Mammary epithelial cell (primary cell): ENCODE measurements at places on chromosomes 5 and 9.

DNA sequence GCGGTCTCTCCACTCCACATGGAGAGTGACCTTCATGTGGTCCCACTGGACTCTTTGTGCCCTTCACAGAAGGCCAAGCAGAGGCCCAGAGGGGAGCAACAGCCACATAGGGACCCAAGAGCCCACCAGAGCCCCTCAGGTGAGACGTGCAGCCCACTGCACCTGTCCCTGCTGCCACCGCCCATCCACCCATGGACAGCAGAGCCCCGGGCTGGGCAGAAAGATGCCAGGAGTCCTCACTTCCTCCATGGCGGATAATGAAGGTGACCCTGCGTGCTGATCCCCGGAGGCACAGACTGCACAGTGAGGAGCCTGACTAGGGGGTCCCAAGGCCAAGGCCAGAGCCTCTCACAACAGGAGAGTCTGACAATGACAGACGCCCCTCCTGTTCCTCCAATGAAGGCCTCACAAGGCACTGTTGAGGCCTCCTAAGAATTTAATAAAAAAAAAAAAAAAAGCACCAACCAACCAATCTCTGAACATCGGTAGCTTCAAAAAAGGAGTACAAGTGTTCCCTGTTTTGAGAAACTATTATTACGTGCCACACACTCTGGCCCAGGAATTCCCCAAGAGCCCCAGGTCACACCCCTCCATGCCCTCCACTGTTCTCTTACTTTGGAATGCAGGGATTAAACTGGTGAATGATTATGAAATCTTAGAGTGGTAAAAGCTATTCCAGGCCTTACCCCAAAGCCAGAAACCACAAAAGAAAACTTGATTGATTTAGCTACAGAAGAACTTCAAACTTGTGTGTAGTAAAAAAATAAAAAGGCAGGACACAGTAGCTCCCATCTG is 2.8 kb upstream of the PPP1R26 start:
- DNase-seq: peak; percentile 60

GRCh38 chr9:95360866-95361265 is 43.4 kb upstream of the FANCC start:
- no peak for DNase-seq

GRCh38 chr9:120265791-120266190 is 314.2 kb downstream of the CDK5RAP2 start:
- DNase-seq: no peak

- no peak for DNase-seq
Observed at GRCh38 chr9:132126680-132127236, 35.1 kb upstream of the NTNG2 start.

GRCh38 chr5:115649541-115649940 is 23.7 kb upstream of the TMED7 start:
- DNase-seq: no peak

GRCh38 chr5:111676926-111677415 is 80.0 kb downstream of the NREP start:
- DNase-seq: no peak

DNA sequence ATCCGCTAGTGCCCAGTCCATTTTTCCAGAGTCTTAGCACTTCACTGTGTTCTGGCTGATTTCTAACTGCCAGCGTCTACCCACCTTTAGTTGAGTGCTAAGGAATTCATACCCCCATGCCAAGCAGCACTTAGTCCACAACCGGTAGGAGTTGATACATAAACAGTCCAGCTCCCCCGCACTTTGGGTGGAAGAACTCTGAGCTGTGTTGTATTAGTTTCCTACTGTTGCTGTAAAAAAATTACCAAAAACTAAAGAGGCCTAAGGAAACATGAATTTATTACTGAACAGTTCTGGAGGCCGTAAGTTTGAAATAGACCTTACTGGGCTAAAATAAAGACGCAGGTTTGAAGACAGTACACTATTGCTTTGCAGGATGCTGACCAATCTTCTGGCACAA is 87.6 kb downstream of the SLC24A2 start:
- DNase-seq: no peak

DNA sequence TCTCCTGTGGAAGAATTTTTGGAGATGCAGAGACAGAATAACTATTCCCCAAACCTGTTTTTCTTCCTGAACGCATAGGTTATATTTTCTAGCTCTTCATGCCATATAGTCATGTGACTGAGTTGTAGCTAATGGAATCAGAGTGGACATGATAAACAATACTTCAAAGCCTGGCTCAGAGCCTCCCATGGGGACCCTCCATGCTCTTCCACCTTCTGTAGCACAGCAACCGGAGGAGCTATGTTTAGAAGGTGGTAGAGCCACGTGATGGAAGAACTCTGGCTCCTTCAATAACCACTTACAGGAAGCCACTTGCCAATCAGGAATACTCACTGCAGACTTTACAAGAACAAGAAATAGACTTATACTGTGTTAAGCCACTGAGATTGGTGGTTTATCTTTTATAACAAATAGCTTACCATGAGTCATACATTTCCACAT is 39.2 kb downstream of the NADK2 start:
- DNase-seq: peak; percentile 5

DNA sequence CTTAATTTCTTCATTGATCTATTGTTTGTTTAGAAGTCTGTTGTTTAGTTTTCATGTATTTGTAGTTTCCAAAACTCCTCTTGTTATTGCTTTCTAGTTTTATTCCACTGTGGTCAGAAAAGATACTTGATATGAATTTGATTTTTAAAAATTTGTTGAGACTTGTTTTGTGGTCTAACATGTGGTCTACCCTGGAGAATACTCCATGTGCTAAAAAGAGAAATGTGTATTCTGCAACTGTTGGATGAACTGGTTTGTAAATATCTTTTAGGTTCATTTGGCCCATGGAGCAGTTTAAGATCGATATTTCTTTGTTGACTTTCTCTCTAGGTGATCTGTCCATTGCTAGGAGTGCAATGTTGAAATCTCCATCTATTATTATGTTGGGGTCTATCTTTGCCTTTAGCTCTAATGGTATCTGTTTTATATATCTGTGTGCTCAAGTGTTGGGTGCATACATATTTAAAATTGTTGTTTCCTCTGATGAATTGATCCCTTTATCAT is 150.6 kb upstream of the ATP10B start:
- peak; percentile 3 for DNase-seq

DNA sequence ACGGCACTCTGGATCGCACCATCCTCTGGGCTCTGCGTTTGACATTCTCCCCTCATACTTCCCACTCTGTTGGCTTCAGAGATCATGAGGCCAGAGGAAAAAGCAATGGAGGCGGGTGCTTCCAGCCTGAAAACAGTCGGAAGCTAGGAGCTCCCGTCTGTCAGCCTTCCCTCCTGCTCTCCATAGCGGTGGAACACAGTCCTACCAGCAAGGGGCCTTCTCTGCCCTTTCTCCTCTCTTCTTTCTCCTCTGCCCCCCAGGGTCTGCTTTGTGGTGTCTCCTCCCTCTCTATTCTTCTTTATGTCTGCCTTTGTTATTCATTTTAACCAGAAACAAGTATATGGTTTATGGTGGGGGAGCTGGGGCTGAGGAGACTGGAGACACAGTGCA is 152.5 kb upstream of the NFIB start:
- no peak for DNase-seq

GRCh38 chr9:95273369-95274022 is 44.0 kb downstream of the FANCC start:
- no peak for DNase-seq

DNA sequence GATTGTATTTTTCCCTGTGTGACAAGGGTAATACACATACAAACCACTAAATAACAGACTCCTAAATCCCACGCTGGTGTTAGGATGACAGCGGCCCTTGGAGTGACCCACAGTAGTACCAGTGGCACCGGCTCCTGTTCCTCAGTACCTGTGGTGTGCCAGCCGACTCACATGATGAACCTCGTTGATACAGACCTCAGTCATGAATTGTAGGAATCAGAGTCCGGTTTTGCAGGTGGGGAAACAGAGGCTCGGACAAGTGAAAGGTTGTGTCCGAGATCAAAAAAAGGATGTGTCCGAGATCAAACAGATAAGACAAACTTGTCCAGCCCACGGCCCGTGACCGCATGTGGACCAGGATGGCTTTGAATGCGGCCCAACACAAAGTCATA is 78.0 kb downstream of the AMBP start:
- no peak for DNase-seq

- DNase-seq: no peak
Observed at GRCh38 chr5:165714598-165714997, 2209.2 kb downstream of the MAT2B start.

DNA sequence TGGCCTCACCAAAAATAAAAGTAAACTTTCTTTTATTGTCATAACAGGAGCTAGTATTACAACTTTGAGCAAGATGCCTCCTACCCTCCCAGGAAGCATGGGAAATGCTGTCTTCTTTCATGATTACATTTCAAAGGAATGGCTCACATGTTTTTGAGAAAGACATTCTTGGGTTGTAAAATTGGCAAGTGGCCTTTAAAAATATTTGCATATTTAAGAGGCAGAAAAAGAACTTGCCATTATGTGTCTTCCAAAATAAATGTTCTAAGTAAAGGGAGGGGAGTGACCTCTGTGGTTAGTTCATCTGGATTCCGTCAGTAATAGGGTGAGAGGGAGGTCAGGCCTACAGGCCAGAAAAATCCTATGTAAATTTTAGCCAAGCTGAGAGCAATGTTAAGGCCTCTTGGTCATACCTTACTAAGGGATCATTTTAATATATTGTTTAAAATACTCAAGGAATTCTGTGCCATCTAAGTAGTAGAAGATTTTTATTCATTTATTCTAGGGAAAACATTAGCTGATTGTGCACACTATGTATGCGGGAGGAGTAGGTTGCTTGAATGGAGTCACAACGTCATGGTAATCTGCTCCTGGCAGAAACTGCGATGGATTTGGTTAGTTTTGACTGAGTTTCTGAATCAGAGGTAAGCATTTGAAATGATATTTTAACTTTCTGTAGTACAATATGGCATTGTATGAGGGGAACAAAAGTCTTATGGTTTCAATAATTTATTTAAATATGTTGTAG is 1485.7 kb upstream of the CDH9 start:
- peak; percentile 83 for DNase-seq

DNA sequence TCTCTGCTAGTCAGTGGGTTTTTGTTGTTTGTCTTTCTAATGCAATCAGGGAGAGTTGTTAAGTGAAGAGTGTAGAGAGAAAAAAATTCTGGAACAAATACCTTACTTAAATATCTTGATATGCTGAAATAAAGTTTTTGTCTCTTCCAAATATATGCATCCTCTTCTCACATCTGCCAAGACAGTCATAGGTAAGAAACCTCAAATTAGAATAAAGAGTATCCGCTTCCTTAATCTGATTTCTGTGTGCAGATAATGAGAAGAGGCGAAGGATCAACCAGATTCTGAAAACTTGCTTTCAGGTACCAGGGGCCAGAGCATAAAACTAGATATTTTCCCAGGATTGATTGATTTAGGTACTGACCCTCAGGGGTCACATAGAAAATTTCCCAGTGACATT is 11.3 kb upstream of the IL6ST start:
- no peak for DNase-seq

- DNase-seq: no peak
Observed at GRCh38 chr9:91781906-91782305, 168.1 kb downstream of the ROR2 start.

DNA sequence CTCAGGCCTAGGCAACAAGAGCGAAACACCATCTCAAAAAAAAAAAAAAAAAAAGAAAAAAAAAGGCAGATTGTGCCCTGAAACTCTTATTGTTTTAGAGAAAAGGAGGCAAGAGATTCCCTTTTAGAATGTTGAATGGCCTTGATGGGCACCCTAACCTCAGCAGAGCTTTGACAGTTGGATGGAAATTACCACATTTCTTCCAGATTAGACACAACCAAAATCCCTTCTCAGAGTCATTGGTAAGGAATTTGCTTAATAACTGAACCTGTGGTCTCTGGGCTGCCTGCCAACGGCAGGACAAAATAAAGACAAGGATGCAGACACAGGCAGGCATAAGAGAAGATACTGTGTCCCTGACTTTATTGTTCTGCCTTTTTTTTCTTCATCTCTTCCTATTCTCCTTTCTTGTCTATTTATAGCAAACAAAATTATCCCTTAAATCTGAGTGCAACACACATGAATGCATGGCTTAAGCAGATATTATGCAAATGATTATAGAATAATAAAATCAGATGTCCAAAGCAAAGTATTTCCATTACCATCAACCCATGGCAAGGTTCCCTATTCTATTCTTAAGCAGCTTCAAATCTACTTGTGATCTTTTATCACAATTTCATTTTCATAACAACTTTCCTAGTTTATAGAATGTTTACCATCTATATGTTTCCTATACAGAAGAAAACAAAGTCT is 37.3 kb upstream of the TRIO start:
- peak; percentile 92 for DNase-seq

- peak; percentile 51 for DNase-seq
Observed at GRCh38 chr9:33287087-33287490, 3.2 kb upstream of the NFX1 start.

GRCh38 chr5:140346348-140347221 is at the start of gene HBEGF:
TSS of gene HBEGF (minus strand) at chr5:140346603. CDS start at chr5:140346328, 275 bp downstream.
- DNase-seq: peak; percentile 89

GRCh38 chr9:87233899-87234455 is 263.7 kb upstream of the DAPK1 start:
- DNase-seq: no peak

DNA sequence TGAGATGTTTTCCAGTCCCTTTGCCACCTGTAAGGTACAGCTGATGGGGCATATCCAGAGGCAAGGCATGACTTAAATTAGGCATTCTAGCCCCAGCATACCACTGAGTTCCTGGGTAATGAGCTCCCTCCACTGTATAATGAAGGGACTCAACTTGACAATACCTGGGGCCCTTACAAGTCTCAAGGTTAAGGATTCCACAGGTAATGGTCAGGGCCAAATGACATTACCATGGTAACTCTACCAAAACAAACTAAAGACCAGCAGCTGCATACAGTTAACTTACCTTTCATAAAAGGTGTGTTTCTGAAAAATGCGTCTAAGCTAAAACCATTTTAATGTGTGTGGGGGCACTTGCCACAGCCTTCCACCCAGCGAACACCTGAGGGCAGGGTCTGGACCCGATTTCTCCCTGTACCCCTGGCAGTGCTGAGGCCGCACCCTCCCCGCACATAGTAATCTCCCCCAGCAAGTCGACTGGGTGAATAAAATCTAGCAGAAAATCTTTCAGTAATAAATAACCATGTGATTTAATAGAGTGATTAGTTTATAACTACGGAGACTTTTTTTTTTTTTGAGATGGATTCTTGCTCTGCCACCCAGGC is 24.2 kb downstream of the CCDC69 start:
- DNase-seq: no peak

DNA sequence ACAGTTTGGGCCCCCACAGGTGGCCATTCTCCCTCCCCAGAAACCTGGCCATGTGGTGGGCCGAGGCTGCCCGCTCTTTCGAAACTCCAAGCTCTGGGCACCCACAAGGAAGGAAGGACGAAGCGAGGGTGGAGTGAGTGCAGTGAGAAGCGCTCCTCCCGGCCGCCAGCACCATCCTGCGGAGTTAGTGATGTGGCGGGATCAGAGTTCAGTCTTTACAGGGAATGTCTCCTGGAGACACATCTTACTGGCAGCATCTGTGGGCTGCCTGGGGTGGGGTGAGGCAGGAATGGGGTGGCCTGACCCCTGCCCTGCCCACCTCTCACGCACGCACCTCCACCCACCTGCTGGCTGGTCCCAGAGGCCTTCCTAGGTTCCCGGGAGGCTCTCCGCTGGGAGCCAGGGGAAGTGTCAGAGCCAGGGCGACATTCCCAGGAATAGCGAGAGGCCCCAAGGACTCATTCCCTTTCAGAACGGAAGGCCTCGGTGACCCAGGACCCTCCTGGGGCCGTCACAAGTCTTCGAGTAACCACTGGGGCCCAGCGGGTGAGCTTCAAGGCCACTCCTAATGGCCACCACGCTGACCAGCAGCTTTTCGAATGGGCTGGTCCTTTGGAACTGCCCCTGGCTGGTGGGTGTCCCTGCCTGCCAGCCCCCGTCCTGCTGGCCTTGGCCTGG is 5.5 kb upstream of the RNU6ATAC start:
- DNase-seq: no peak

GRCh38 chr9:98831696-98832095 is 24.2 kb downstream of the GALNT12 start:
- DNase-seq: no peak
